ENCODE measurements at places on chromosomes 6 and 20. TPM values are rescaled to one million over a fixed set of nuclear protein-coding genes. Genes with fewer than 3 reads are reported as not detected.

DNA sequence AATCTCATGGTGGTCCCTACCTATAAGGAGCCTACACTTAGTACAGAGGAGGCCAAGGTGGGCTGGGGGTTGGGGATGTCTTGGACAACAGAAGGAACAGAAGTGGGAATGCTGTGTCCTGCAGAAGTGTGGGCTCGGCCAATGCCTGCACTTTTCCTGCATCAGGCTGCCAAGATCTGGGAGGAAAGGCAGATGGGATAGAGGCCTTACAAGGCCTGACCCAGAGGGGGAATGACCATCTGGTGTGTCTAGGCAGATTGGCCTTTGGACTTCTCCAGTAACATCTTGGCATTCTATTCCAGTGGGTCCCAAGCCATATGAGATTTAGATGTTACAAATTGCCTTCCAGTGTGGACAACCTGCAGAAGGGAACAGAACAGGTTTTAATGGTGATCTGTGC is 124.7 kb upstream of the GPR6 start:
- no peaks in the 10 kb centered on the region for H3K4me1 ChIP-seq
- no peak overlapping the region for H3K4me3 ChIP-seq
- no peak overlapping the region for H3K27ac ChIP-seq
- H3K27me3 ChIP-seq = no peaks in the 10 kb centered on the region
- no peak for DNase-seq
- H3K36me3 ChIP-seq = no peaks in the 10 kb centered on the region

DNA sequence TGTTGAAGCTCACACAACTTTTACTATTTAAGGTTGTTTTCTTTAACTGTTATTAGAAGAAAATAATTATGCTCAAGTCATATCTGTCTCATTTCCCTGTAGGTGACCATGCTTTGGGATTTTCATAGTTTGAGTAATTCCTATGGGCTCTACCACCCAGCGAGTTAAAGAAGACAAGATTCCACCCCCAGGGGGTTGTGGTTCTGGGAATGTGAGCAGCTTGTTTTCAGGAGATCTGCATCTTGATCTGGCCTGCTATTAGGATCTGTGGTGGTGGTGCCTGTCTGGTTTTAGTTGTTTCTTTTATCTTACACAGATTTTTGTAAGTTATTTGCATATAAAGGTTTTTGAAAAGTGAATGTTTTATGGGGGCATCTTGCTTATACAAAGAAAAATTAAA is 20.2 kb upstream of the REV3L start:
- H3K36me3 ChIP-seq = no peaks in the 10 kb centered on the region
- no peak for DNase-seq
- H3K27me3 ChIP-seq = no peaks in the 10 kb centered on the region
- peaks cover 9% of the 10 kb centered on the region for H3K4me1 ChIP-seq

CRISP3 gene
- total RNA-seq = not detected

DNA sequence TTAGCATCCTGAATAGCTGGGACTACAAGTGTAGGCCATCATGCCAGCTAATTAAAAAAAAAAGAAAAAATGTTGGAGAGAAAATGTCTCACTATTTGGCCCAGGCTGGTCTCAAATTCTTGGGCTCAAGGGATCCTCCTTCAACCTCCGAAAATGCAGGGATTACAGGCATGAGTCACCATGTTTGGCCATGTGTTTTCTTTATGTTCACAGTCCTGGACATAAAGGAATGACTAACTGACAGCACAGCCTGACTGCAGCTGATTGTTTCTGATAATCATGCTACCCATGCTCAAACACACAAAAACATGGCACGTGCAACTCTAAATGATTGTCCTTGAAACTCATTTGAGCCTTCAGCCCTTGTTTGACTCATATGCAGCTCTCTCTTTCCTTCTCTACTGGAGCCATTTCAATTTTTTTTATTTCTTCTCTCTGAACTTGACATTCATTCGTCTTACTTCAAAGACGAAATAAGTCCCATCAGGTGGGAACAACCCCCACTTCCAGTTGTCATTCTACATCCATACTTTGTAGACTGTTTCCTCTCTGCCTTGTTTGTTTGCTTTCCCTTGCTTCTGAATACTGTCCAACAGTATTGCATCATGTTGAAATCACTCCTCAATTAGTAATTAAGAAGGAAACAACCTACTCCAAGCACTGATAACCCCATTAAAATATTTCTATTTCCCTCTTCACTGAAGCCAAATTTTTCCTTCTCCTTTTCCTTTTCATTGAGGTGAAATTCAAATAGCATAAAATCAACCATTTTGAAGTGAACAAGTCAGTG is 413.0 kb downstream of the BMP2 start:
- peak; percentile 30 for DNase-seq
- H3K4me3 ChIP-seq = no peak overlapping the region
- H3K36me3 ChIP-seq = no peaks in the 10 kb centered on the region
- H3K27me3 ChIP-seq = no peaks in the 10 kb centered on the region
- no peak overlapping the region for H3K27ac ChIP-seq

- no peak overlapping the region for H3K4me3 ChIP-seq
- DNase-seq = peak; percentile 35
- no peaks in the 10 kb centered on the region for H3K27me3 ChIP-seq
- H3K4me1 ChIP-seq = peaks cover 12% of the 10 kb centered on the region
Observed at GRCh38 chr6:53294095-53294494, 54.7 kb downstream of the ELOVL5 start.

HELZ2 gene
- 25.2 TPM for total RNA-seq

MEI4 gene
- not detected for total RNA-seq

DNA sequence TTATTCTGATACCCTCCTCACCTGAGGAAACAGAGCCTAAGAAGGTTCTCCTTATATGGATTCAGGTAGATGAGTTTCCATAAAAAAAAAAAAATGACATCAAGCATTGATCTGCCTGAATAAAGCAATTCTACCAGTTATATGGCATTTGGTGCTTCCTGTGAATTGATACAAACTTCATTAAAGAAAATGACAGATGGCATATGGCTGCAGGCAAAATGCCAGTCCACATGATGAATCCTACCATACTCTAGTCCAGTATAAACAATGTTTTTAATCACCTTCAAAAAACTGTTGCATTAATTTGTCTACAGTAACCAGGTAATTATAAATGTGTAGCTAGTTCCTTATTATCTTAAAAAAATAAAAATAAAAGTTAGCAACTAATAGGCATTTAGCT is 559.2 kb upstream of the FLRT3 start:
- H3K4me3 ChIP-seq = no peak overlapping the region
- H3K27me3 ChIP-seq = no peaks in the 10 kb centered on the region
- no peaks in the 10 kb centered on the region for H3K36me3 ChIP-seq
- no peak for DNase-seq

PRDM1 gene
- 2.7 TPM for total RNA-seq

- no peak overlapping the region for H3K4me3 ChIP-seq
- no peak overlapping the region for H3K27ac ChIP-seq
- no peaks in the 10 kb centered on the region for H3K36me3 ChIP-seq
- peaks cover 10% of the 10 kb centered on the region for H3K4me1 ChIP-seq
Observed at GRCh38 chr6:13371421-13372072, 43.2 kb upstream of the TBC1D7 start.

DNA sequence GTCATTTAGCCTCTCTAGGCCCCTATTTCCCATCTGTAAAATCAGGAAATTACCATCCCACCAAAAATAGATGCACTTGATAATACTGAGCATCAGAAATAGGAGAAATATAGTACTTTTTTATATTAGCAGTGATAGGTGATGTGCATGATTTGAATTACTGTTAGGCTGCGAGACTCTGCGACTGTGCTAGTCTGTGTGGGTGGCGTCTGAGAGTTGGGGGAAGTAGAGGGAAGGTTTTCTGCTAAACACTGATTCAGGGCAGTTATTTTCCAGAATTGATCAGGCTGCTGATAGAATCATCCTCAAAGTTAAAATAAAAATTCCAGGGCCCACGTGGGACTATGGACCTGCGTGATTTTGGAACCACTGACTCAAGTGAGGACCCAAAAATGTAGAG is 60.4 kb upstream of the ARMH2 start:
- no peaks in the 10 kb centered on the region for H3K36me3 ChIP-seq
- peaks cover 14% of the 10 kb centered on the region for H3K4me1 ChIP-seq
- H3K27ac ChIP-seq = no peak overlapping the region
- no peak overlapping the region for H3K4me3 ChIP-seq
- DNase-seq = no peak
- H3K27me3 ChIP-seq = no peaks in the 10 kb centered on the region

GRCh38 chr6:25034431-25034921 is 98.7 kb upstream of the RIPOR2 start:
- no peaks in the 10 kb centered on the region for H3K36me3 ChIP-seq
- DNase-seq = no peak
- H3K4me1 ChIP-seq = no peaks in the 10 kb centered on the region
- H3K27ac ChIP-seq = no peak overlapping the region
- no peaks in the 10 kb centered on the region for H3K27me3 ChIP-seq

INSM1 gene
- total RNA-seq = not detected

Data from GM23248 (cell line).